ENCODE measurements at places on chromosomes 3 and 15.

DNA sequence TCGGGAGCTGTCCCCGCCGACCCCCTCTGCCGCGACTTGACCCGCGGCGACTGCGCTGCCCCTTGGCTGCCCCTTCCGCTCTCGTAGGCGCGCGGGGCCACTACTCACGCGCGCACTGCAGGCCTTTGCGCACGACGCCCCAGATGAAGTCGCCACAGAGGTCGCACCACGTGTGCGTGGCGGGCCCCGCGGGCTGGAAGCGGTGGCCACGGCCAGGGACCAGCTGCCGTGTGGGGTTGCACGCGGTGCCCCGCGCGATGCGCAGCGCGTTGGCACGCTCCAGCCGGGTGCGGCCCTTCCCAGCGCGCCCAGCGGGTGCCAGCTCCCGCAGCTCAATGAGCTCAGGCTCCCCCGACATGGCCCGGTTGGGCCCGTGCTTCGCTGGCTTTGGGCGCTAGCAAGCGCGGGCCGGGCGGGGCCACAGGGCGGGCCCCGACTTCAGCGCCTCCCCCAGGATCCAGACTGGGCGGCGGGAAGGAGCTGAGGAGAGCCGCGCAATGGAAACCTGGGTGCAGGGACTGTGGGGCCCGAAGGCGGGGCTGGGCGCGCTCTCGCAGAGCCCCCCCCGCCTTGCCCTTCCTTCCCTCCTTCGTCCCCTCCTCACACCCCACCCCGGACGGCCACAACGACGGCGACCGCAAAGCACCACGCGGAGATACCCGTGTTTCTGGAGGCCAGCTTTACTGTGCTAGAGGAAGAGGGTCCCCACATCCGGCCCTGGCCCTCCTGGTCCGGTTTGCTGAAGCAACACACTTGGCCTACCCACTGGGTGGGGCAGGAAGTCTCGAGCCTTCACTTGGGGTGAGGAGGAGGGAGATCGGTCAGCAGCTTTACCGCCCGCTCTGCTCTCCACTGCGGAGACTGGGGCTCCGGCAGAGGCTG is at the start of gene RASSF1:
RASSF1 (minus strand) TSS at position 389 of the 882 bp plus-strand sequence; CDS start at position 358, 31 bp downstream.
- no peak for DNase-seq

- no peak for DNase-seq
Measured at GRCh38 chr3:12323237-12323636, 34.4 kb downstream of the PPARG start.

DNA sequence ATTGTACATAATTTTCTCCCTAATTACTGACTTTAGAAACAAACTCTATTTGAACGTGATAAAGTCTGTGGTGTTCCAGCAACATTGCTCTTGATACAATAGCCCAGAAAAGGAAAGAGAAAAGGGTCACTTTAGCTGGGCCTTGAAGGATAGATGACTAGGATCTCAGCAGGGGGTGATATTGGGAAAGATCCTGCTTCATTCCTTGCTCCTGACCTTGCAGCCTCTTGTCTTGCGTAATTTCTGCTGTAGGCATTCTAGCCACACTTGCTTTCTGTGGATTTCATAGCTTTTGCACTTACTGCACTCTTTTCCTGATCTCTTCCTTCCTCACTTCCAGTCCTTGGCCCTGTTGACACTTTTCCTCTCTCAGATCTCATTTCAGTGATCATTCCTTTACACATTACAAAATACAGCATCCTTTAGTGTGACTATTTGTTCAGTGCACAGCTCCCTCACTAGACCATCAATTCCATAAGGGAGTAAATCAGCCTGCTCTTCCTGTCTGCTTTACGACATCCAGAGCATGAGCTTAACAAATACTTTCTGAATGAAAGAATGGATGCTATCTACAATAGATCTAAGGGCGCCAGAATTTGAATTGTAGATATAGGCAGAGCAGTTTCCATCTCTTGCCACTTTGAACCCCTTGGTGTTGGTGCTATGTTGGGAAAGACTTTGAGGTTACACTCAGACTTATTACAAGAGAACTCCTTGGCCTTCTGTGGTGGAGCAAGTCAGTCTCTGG is 559.6 kb upstream of the MDFIC2 start:
- DNase-seq = peak; percentile 79

DNA sequence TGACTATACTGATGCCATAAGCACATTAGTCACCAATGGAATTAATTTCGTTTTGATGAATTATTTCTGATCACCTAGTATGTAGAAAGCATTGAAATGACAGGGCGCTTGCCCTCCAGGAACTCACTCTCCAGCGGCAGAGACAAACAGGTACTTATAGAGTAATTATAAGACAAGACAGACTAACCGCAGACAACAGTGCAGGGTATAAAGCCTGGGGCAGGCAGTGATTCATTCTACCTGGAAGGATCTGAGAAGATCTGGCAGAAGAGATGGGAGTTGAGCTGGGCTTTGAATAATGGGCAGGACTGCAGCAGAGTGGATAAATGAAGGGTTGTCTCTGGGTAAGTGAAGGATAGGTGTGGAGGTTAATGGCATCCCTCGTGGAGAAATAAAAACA is 331.8 kb downstream of the FGF12 start:
- peak; percentile 48 for DNase-seq

GRCh38 chr15:26744894-26745293 is 28.0 kb downstream of the GABRB3 start:
- DNase-seq = no peak

DNA sequence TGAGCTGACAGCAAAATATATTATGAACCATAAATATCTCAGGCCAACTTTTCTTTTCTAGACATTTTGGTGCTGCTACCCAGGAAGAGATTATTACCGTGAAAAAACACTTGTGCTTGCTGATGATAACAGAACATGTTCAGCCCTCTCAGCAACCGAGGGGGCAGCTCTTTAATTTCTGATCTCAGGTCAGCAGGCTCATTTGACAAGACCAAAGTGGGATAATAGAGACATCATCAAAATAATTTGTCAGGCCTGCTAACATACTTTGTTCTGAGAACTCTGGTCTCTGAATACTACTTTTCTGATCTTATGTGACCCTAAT is 645.9 kb upstream of the KCNMB2 start:
- DNase-seq = no peak

DNA sequence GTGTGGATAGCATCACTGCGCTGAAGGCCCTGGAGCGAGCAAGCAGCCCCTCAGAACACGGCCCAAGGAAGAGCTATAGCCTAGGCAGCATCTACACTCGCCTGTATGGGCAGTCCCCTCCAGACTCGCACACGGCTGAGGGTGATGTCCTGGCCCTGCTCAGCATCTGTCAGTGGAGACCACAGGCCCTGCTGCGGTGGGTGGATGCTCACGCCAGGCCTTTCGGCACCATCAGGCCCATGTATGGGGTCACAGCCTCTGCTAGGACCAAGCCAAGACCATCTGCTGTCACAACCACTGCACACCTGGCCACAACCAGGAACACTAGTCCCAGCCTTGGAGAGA is 20.5 kb downstream of the ATRIP start:
- no peak for DNase-seq

- no peak for DNase-seq
Measured at GRCh38 chr3:6504347-6504746, 356.6 kb upstream of the GRM7 start.

GRCh38 chr15:99486371-99487336 is 79.1 kb upstream of the MEF2A start:
- no peak for DNase-seq

GRCh38 chr3:10502185-10502880 is 3.1 kb downstream of the ATP2B2 start:
- no peak for DNase-seq

DNA sequence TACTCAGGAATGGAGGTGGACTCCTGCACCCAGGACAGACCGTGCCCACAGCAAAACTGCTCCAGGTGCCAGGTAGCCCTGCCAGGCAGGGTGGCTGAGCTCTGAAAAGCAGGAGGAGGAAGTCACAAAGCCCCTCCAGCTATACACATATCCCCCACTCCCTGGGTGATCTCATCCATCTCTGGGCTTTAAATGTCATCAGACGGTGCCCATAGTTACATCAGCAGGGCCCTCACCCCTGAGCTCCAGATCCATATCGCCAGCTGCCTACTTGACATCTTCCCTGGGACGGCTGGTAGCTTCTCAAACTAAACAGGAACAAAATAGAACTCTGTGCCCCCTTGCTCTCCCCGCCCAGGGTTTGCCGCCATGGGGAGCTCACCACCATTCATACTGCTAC is 87.7 kb downstream of the MEGF11 start:
- DNase-seq = no peak

DNA sequence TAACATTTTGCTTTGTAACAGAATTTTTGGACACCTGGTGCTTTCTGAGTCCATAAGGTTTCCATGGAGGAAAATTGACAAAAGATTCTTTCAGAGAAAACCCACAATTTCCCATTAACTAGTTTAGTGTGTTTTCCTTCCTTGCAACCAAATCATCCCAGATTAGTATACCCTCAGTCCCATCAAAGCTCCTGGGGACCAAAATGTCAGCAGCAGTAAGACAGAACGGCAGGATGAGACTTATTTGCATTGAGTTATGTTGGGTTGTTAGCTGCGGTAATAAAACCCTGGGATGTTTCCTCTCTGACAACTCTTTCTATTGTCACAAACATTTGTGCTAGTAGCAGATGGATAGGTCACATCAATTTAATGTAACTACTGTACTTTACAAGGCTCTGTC is 32.4 kb upstream of the VPS33B start:
- no peak for DNase-seq

DNA sequence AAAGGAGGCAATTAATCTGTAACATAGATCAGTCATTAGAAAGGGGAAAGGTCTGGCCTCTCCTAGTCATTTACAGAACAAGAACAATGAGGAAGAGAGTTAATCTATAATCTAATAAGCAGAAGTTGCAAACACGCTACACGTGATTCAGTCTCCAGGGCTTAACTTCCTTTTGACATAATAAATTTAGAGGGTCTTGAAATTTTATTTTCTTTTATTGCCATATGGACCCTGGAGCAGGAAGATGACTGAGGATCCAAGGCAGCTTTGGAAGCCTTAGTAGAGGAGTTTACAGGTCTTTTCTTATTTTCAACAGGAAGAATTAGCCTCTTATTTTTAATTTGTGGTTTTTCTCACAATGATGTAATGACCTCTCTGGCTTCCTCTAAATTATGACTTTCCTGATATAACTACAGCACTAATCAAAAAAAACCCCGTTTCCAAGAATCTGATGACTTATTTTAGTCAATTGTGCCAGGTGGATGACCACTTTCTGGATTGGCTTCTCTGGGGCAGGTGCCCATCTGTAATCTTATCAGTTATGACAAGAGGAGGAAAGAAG is 32.2 kb downstream of the ADGRG7 start:
- DNase-seq = no peak

GRCh38 chr3:23710555-23710954 is 95.2 kb upstream of the UBE2E1 start:
- DNase-seq = peak; percentile 96

- no peak for DNase-seq
Measured at GRCh38 chr3:47016934-47017435, 37.5 kb downstream of the NBEAL2 start.

DNA sequence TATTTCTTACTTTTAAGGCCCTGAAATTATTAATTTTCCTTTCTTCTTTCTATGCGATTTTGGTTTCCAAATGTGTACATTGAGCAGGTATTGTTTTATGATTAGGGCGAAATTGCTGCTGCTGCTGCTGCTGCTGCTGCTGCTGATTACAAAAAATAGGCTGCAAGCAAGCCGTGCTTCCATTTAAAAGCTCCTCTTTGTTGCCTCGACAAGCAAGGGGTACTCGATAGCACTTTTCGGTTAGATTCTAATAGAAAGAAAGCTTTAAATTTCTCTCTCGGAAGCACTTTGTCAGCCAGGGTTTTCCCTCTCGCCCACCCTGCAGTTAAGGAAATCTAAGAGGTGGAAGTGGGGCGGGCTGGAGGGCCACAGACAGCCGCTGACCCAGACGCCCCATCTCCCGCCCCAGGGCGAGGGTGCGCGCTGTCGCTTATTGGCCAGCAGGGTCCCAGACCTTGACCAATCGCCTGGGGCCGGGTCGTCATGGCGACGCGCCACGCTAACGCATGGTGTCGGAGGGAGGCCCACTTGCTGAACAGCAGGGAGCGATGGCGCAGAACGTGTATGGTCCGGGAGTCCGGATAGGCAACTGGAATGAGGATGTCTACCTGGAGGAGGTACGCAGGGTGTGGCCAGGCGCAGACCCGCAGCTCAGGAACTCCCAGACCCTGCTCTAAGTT is at the start of gene CFAP161:
CFAP161 (plus strand) TSS at position 489 of the 680 bp plus-strand sequence; CDS start at position 549, 60 bp downstream.
- peak; percentile 69 for DNase-seq

- DNase-seq = no peak
Measured at GRCh38 chr3:39088889-39089288, 18.5 kb downstream of the GORASP1 start.

DNA sequence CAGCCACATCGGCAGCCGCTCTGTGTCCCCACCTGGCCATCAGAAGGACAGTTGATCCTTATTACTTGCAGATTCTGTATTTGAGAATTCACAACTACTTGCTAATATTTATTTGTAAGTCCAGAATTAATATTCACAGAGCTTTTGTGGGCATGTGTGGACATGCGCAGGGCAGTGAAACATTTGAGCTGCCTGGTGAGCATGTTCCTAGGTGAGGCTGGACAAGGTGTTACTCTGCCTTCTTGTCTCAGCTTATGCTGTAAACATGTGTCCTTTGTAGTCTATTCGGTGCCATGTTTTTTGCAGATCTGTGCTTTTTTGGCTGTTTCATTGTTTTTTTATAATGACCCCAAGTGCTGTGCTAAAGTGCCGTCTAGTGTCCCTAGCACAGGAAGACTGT is 15.6 kb downstream of the FAH start:
- DNase-seq = no peak

- no peak for DNase-seq
Measured at GRCh38 chr15:38479266-38479665, 25.3 kb downstream of the FAM98B start.

DNA sequence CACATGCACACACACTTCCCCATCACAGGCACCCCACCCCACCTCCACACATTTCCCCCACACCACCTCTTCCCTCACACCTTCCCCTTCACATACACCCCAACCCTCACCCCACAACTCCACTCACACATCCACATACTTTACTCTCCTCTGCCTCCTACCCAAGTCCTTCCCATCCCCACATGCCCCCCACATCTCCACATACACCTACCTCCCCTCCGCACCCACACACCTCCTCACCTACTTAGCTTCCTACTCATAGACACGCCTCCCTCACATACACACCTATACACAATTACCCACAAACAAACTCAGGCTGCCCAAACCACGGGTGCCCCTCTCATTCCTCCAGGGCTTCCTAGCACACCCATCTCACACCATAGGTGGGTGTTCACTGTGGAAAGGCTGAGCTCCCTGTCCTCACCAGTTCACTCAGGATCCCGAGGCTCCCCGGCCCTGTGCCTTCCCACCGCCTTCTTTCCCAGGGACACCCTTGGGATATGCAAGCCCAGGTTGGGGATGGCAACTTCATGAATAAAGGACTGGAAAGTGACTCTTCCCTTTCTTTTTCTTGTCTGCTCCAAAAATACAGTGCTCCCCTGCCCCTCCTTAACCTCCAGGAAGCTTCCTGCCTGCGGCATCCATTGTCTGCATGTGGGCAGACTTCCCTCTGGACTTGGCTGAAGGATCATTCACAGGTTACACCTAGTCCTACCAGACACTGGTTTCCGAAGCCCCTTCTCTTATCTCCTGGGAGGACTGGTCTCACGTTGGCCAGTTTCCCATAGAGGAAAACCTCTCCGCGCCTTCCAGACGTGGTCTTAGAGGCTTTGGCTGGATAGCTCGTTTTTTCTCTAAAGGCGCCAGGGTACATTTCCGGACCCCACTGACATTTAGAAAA is 61.5 kb downstream of the SLCO2A1 start:
- DNase-seq = no peak

GRCh38 chr3:155194973-155195957 is 98.2 kb downstream of the STRIT1 start:
- DNase-seq = no peak

- peak; percentile 8 for DNase-seq
Measured at GRCh38 chr3:193114431-193115340, 126.3 kb upstream of the PLAAT1 start.
